ENCODE measurements at places on chromosomes 12 and 14.

DNA sequence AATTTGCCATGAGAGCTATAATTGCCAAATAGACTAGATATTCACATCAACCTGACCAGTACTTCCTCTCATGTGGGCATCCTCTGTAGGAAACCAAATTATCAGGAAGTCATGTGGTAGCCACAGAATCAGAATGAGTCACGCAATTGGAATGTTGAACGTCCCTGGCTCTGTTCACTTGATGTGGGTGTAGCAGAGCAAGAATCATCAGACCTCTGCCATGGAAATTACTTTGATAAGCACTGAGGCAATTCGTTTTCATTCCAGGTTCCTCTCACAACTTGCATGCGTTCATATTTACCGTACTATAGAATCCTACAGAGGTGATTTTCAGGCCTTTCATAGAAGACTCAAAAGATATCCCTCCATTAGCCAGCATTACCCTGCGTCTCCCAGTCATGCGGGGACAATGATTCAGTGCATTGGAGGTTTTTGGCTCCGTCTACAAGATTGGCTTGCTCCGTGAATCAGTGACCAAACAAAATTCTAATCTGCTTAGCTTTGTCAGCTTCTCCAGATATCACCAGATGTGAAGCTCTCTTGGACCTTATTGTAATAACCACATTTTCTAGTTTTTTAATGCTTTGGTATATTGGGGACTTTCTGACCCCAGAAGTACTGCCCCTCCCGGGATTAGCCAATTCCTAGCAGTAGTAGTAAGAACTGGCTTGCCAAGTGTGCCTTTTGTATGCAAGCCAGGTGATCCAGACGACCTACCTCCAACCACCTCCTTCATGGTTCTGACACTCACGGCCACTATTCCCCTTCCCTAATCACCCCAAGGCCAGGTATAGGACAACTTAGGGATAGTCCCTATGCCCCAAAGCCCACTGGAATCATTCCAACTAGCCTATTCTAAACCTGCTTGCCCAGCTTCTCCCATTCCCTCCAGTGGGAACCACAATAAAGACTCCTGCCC lies 133.4 kb downstream of the KICS2 start:
- DNase-seq = peak; percentile 40

- peak; percentile 29 for DNase-seq
Measured at GRCh38 chr12:130162267-130162666, at the start of gene FZD10. FZD10 (plus strand) TSS chr12:130162464; CDS start chr12:130162943, 479 bp downstream.

GRCh38 chr12:9977916-9978315 lies 6.7 kb downstream of the CLEC12A start:
- no peak for DNase-seq

DNA sequence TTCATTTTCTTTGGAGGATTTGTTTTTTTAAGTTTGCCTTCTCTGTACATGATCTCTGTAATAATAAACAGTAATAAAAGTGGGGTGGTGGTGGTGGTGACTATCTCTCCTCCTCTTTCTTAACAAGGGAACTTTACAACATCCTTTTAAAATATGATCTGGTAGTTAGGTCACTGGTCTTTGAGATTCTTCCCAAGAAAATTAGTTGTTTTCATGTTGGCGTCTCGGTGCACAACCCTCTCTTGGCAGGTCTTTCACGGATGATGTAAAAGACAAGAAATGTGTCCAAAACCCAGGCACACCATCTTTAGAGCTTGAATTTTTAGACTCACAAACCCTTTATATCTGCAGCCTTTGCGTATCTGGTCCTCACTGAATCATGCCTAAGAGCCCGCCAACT lies 488.5 kb upstream of the TBX3 start:
- no peak for DNase-seq

DNA sequence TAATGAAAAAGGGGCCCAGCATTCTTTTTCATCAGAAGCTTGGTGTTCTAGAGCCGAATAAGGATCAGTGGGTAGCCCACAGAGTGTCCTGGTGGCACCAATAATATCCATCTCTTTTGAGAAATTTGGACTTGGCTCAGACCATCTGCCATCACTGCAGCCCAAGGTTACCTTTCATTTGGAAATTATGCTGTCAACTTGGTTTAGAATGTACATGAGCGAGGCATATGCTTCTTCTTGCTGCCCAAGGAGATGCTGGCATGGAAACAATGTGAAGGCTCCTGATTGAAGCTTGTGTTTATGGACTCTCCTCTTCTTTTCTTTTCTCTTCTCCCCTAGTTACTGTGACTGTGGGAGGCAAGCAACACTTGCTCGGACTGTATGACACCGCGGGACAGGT lies 50.0 kb downstream of the GPHB5 start:
- DNase-seq = no peak

GRCh38 chr14:92513204-92513965 lies at the start of gene RIN3:
RIN3 (plus strand) TSS chr14:92513781; CDS start chr14:92513933, 152 bp downstream.
- no peak for DNase-seq

- DNase-seq = no peak
Measured at GRCh38 chr14:106837870-106838269, 1311.5 kb downstream of the TMEM121 start.

DNA sequence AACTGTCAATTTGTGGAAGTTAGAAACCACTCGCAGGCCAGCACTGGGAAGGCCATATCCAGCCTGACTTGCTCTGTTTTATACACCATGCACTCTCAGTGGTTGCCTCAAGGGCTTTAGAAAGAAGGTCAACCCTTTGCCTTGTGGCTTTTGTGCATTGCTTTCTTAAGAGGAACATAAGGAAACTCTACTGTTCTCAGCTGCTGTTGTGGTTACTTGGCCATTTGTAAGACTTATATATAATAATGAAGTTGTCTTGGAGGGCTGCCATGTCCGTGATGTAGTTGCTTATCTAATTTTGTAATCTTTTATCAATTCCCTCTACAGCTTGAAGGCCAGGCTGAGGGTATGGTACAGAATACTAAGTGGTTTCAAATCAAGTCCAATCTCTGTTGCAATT lies 637.8 kb downstream of the DIO2 start:
- no peak for DNase-seq

- no peak for DNase-seq
Measured at GRCh38 chr12:89710873-89711750, 2.5 kb upstream of the ATP2B1 start.

DNA sequence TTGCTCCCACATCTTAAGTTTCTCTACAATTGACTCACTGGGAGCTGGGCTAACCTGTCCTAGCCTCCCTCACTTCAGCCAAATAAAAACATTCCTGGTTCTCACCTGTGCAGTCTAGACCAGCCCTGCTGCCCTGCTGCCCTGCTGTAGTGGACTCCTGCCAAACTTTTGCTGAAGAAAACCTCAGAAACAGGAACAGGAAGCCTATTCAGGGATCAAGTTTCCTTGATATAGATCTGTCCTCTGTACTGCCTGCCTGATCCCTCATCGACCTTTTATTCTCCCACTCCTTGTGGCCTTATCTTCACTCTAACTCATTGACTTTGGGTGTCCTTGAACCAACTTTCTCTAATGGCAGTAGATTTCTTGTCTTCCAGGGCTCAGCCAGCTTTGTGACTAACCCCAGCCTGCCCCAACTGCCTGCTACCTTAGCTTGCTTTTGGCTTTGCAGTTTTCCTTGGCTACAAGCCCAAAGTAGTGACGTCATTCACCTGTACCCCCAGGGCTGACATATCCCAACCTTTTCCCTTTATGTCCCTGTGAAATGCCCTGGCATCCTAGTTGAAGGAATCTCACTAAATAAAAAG lies 234.8 kb downstream of the DUSP6 start:
- DNase-seq = peak; percentile 20
